ENCODE measurements at places on chromosomes 13 and 19.

DNA sequence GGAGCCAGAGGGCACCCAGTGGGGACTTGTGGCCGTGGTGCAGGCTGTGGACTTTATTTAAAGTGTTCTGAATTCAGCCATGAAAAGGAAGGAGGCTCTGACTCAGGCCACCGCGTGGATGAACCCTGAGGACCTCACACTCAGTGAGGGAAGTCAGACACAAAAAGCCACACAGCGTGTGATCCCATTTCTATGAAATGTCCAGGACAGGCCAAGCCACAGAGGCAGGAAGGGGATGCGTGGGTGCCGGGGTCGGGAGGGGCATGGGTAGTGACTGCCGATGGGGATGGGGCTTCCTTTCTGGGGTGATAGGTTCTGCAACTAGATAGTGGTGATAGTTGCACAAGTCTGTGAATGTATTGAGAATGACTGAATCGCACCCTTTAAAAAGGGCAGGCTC is 8.7 kb upstream of the ZBTB7A start:
- no peak for DNase-seq

DNA sequence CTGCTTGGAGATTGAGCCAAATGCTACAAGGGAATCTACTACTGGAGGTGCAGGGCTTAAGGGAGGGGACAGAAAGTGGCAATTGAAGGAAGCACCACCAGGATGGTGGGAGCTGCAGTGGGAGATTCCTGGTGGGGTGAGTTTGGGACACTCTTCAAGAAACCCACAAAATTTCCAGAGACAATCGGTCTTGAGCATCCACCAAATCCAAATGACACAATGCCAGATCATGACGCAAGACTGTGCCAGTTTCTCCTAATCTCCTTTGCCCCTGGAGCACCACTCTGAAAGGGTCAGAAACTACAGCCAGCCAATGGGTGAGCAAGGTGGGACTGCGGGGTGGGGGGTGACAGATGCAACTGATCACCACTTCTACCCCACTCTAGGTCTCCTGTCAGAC is 78.7 kb downstream of the LRRC63 start:
- DNase-seq, result no peak

- no peak for DNase-seq
Observed at GRCh38 chr19:17951157-17951989, 15.5 kb upstream of the KCNN1 start.

- no peak for DNase-seq
Observed at GRCh38 chr19:39590265-39590664, 12.1 kb upstream of the LGALS13 start.

DNA sequence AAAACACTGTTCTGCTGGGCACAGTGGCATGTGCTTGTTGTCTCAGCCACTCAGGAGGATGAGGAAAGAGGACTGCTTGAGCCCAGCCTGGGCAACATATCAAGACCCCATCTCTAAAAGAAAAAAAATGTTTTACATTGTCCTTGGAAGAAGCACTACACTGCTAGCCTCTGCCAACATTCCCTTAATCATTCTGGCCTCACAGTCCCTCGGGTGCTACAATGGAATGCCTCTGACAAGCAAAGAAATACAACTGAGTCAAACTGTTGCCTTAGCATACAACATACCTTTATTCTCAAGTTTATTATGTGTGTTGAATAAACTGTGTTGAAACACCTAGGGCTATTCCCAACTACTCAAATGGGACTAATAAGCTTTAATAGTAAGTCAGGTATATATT is 56.1 kb downstream of the PSPC1 start:
- DNase-seq, result no peak

GRCh38 chr13:56713656-56714055 is 427.1 kb upstream of the PRR20A start:
- no peak for DNase-seq

GRCh38 chr19:39236527-39236926 is 8.3 kb downstream of the IFNL3 start:
- DNase-seq, result no peak

DNA sequence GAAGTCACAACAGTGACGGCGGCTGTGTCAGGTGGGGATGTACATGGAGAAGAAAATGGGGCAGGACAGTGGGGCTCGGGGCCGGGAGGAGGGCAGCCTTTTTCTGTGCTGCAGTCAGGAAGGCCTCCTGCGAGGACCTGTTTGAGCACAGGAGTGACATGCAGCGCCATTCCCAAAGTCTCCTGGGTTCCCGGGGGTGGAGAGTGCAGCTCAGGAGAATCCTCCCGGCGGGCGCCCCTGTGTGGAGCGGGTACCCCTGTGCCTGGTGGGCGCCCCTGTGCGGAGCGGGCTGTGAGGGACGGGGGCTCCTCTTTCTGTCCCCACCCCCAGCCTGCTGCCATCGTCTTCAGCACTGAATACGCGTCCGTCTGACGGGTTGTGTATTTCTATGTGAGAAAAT is 62.4 kb downstream of the ATP11A start:
- no peak for DNase-seq

DNA sequence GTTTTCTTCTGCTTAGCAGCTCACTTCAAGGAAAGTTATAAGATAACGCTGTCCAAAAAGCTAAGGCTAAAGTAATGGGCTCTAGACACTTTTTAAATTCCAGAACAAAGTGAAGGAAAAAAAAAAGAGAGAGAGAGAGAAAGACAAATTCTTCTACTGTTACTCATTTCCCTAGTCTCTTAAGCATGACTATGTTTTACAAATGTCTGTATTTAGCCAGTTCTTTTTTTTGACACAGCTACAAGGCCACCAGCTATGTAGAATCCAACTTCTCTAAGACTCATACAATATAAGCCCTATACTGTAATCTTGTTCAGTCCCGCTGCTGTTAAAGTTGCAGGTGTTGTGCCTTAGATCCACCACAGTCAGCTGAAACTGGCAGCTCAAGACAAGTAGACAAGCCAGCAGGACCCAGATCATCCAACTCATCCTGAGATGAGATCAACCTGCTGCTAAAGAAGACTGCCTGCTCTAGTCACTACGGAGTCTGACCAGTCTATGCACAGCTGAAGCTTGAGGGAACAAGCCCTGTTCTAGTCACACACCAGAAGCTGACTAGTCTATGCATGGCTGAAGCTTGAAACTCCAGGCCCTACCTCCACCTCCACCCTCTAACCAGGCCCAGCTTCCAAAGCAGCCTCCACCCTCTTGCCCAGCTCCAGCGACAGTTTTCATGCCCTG is 10.3 kb upstream of the ZNF83 start:
- DNase-seq, result no peak

Measured in GM10248 (cell line).